ENCODE measurements at places on chromosomes 13 and 19.

DNA sequence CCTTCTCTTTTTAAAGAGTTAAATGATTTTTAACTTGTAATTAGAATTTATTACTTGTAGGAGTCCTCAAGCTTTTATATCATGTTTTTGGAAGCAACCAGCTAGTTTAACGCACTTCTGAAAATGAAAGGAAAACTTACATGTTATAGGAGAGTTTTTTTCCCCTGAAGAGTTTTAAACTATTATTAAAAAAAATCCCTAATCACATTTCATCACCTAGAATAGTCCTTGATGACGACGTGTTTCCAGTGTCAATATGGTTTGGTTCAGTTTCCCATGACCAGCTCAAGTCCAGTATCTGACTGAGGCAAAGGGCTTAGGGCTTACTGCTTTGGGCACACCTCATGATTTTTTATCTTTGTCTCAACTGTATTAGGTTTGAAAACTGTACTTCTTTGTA, 36.0 kb downstream of the URI1 start:
- no peak for DNase-seq

- no peak for DNase-seq
Observed at GRCh38 chr13:34657716-34658115, 284.4 kb upstream of the NBEA start.

- DNase-seq = no peak
Observed at GRCh38 chr19:1587872-1588271, 4.8 kb downstream of the MBD3 start.

DNA sequence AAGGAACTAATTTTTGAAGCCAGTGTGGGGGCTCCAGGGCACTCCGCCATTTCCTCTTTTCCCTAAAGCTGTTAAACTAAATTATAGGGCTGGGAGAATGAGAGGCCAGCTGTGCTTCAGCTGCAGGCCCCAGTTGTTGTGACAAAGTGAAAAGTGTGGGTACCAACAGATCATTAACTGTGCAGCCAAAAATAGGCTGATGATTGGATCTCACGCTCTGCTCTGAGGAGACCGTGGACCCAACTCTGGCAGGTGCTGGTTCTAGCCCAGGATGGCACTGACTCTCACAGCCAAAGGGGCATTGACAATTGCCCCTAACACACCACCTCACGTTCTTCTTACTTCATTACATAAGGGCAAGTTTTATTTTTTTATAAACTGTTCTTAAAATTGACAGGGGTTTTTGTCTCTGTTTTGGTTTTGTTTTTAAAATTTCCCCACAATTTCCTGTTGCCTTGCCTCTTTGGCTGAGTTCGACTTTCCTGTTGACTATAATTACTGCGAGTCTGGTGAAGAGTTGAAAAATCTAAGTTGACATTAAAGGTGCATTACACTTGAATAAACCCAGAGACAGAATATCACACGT, 391.0 kb downstream of the FGF9 start:
- DNase-seq = no peak

GRCh38 chr19:41552558-41552957, 23.4 kb upstream of the CEACAM21 start:
- no peak for DNase-seq

DNA sequence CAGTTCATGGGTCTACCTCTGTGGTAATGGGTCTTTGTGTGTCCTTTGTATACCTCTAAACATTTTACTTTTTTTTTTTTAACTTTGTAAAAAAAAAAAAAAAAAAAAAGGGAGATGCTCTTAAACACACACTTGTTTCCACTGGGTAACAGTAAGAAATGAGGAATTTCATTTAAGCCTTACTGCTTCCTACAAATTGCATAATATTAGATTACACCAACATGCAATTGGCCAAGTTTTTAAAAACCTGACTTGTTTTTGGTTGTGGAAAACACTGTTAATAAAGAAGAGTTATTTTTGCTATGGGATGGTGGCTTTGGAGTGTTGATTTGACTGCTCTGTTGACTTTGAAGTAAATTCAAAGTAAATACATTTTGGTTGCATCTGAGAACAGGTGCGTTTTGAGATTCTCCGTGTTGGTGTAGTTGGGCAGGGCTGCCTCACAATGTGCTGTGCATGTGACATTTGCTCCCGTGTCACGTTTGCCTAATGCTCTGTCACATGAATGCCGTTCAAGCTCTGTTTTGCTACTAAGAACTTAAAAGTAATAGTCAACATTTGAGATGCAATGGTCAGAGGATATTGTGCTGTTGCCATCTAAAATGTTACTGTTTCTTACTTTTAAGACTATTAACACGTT, 202.4 kb downstream of the LMO7 start:
- no peak for DNase-seq

DNA sequence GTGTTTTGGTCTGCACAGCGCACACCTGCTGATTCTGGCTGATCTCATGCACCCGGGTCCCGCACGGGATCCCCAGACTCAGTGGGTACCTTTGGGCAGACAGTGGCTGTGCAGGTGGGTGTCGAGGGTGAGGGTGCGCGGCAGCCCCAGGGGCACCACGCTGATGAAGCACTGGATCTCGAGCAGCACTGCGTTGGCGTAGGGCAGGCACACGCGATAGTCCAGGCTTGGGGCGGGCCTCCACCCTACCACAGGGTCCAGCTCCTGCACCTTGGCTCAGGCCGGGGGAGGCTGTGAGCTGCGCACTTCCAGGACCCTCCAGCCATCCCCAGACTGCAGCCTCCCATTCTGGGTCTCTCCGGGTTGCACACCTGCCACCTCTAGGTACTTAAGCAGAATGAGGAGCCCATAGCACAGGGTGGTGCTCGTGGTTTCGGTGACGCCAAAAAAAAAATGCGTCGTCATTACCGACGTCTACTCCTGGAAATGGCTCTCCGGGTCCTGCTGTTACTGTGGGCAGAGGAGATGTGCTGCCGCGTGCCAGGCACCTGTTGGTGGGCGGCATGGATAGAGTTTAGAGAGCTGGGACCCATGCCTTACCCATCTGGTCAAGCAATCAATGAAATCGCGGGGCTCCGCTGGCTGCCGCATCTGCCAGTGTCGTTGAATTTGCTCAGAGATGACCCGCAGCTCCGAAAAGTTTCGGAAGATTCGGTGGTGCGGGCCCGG, 10.5 kb downstream of the EGLN2 start:
- DNase-seq = no peak

GRCh38 chr13:19606152-19606551, 27.3 kb upstream of the MPHOSPH8 start:
- no peak for DNase-seq

GRCh38 chr13:37192956-37193355, 87.5 kb upstream of the CSNK1A1L start:
- DNase-seq = no peak

Data from stimulated activated naive CD4-positive, alpha-beta T cell treated with Interleukin-2 at 50 U/mL for 16 hours (primary cell).